Naive thymus-derived CD8-positive, alpha-beta T cell (primary cell): ENCODE measurements at places on chromosomes 16 and 17. TPM values are rescaled to one million over a fixed set of nuclear protein-coding genes. Genes with fewer than 3 reads are reported as not detected.

GRCh38 chr17:77178563-77178962 is 37.8 kb downstream of the SEC14L1 start:
- no peak for DNase-seq

DNA sequence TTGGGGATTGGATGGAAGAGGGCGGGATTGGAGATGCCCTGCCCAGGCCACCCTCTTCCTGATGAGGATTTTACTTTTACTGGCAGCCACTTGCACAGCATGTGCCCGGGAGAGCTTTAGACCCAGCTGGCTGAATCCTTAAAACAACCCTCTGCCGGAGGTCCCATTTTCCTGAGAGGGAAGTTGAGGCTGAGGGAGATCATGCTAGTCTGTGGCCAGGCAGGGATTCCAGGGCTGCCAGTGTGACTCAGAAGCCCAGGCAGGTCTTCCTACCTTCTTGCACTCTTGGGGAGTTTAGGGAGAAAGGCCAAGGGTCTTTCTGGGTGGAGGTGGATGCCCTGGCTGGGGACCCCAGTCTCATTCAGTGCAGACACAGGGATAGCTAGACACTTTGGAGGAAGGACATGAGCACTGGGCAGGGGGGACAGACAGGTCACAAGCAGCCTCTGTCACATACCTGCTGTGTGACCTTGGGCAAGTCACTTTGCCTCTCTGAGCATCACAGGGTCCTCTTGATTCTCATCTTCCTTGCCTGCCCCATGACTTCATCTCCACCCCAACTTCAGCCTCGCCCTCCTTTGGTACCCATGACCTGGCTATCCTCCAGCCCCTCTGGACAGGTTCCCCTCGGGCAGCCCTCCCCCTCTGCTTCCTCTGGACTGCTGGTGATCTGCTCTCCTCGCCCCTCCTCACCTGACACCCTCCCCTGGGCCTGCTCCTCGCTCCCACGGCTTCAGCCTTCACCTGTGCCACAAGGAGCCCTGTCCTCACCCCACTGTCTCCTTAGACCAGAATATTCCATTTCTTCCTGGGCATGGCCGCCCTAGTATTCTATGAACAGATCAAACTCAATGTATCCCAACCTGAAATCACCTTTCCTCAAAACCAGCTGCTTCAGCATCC is 11.3 kb upstream of the DCAF7 start:
- DNase-seq, result no peak

Gene ITGAD
- total RNA-seq, result not detected

DNA sequence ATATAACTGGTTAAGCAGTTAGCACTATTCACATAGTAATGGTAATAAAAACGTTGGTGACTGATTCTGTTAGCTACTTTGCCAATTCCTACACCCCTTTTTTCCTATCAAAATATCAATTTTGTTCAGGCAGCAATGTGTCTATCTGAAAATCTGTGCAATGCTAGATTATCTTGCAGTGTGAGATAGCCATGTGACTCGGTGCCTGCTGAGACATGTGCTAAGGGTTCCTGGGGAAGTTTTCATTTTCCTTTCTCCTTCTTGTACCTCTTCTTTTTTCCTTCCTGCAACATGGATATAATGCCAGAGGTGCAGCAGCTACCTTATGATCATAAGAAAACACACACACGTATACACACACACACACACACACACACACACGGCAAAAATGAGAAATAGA is 100.5 kb upstream of the SHISA6 start:
- DNase-seq, result no peak

- no peak for DNase-seq
These were observed 369.2 kb downstream of the CDH13 start for GRCh38 chr16:82995924-82996441.

- no peak for DNase-seq
These were observed 14.3 kb downstream of the NUP85 start for GRCh38 chr17:75219815-75220214.
